ENCODE measurements at places on chromosomes 2 and 18.

- peak; percentile 5 for DNase-seq
Observed at GRCh38 chr18:58046794-58047555, 2.9 kb downstream of the NEDD4L start.

DNA sequence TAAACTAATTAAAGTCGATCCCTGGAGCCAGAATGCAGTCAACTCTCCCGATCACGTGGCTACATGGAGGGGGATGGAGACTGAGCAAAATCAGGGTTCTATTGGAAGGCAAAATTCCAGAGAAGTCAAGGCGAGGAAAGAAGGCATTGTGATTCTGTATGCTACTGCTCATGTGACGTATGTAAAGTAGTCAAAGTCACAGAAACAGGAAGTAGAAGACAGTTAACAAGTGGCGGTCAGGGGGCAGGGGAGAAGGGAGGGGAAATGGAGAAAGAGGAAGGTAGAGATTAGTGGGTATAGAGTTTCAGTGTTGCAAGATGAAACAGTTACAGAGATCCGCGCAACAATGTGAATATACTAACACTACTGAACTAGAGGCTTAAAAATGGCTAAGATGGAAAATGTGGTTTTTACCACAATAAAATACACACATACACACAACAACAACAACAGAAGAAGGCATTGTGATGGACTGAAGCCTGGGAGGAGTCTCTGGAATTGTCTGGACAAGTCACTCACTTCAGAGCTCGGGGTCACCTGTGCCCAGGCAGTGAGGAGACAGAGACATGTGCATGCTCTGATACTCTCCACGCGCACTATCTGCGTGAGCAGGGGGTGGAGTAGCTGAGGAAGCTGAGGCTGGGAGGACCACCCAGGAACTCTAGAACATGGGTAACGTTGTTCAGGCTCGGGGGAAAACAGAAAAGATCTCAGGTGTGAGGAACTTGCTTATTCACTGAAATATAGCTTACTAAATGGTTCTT is 89.9 kb upstream of the CDCA7 start:
- no peak for DNase-seq

DNA sequence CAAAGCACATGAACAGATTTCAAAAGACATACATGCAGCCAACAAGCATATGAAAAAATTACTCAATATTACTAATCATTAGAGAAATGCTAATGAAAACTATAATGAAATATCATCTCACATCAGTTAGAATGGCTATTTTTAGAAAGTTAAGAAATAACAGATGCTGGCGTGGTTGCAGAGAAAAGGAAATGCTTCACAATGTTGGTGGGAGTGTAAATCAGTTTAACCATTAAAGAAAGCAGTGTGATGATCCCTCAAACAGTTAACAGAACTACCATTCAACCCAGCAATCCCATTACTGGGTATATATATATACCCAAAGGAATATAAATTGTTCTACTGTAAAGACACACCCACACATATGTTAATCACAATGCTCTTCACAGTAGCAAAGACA is 117.7 kb upstream of the SETBP1 start:
- DNase-seq = no peak

- DNase-seq = no peak
Observed at GRCh38 chr2:119435081-119435952, 3.7 kb downstream of the TMEM37 start.

DNA sequence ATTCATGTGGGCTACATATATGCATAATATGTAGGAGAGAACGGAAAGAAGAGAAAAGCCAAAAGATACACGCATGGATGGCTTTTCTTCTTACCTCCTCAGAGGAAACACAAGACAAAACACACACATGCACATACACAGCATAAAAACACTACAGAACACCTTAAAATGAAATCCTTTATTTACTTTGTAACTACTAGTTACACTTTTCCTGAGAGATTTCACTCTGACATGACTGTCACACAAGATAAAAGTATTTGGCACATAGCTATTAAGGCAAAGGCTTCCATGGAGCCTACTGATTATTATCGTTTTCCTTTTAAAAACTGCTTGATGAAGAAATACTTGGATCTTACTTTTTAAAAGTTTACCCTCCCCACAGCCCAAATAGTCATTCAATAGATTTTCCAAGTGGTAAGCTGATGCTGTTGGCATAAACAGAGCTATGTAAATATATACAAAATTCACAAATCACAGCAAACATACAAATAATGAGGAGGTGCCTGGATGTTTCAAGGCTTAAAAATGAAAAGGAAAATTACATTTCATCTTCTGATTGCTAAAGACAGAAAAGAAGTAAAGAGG is 8.6 kb downstream of the ZEB2 start:
- DNase-seq = no peak

GRCh38 chr2:33213244-33213643 is 263.2 kb upstream of the RASGRP3 start:
- no peak for DNase-seq

DNA sequence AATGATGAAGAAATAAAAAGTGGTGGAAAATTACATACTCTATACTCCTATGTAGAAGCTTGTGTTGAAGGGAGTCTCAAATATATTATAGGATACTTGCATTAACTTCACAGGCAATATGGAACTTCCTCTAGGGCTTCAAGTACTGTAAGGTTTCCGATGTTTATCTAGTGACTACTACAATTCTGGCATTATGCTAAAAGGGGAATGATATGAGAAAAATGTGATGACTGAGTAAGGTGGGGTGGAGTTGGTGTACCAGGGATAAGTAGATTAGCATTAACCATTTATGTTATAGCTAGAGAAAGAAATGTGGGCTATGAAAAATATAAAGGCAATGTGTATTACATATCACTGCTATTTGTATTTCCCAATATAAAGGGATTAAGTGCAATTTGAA is 229.5 kb downstream of the DCC start:
- DNase-seq = no peak

DNA sequence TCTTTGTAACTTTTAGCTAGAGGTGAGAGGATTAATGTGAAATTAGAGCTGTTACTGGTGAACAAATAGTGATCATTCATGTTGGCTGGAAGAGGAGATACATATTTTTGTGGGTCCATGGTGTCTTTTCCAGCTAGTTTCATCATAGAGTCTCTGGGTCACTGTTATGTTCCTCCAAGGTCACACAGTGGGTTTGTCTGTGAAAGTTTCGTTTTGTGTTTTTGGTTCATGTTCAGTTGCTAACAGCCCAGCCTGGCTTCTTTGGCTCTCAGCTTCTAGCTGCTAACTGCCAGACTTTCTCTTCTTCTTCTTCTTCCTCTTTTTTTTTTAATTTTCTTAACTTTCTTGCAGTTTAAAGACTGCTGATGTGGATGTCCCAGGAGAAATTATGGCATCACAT is 480.0 kb upstream of the SYT4 start:
- no peak for DNase-seq

DNA sequence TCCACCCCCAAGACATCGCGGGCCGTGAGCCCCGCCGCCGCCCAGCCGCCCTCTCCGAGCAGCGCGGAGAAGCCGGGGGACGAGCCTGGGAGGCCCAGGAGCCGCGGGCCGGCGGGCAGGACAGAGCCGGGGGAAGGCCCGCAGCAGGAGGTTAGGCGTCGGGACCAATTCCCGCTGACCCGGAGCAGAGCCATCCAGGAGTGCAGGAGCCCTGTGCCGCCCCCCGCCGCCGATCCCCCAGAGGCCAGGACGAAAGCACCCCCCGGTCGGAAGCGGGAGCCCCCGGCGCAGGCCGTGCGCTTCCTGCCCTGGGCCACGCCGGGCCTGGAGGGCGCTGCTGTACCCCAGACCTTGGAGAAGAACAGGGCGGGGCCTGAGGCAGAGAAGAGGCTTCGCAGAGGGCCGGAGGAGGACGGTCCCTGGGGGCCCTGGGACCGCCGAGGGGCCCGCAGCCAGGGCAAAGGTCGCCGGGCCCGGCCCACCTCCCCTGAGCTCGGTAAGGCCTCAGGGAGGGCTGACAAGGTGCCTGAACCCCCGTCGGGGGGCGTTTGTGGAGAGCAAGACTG is 14.2 kb downstream of the SPEG start:
- no peak for DNase-seq

- DNase-seq = no peak
Observed at GRCh38 chr2:15726321-15727057, 134.8 kb downstream of the DDX1 start.

DNA sequence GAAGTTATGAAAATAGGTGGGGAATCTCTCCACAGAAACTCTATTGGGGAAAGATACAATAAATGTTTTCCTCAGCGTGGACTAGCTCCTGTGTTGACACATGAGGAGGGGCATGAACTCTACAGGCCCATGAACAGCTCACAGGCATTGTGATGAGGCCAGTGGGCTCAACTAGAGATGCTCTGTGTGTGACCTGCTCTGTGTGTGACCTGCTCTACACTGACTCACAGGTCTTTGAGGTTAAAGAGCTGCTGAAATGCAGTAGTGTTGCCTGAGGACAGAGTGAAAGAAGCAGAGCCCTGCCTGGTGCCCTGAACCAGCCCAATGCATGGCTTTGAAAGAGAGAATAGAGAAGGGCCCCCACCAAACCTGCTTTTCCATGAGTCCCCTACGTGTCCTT is 117.6 kb downstream of the MCFD2 start:
- no peak for DNase-seq

DNA sequence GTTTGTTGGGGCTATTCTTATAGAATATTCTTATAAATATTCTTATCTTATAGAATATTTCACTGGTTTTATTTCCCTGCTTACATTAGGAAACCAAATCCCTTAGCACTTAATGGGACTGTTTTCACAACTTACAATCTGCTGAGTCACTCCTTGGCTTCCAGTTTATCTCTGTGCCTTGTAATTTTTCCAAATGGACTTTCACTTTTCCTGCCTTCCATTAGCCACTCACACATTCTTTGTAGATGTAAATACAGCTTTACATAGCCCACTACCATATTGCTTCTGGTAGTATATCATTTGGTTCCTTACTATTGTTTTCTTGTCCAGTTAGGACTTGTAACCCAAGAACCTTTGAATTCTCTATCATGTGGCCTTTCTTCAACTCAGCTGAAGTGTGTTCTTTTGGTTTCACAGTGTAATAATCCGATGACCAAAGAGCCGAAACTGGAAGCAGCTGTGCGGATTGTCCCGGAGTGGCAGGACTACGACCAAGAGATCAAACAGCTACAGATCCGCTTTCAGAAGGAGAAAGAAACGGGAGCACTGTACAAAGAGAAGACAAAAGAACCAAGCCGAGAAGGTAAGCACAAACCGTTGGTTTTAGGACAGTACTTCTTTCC is 96.1 kb downstream of the UGGT1 start:
- no peak for DNase-seq

- DNase-seq = no peak
Observed at GRCh38 chr2:214481204-214481603, 70.3 kb downstream of the VWC2L start.

- peak; percentile 41 for DNase-seq
Observed at GRCh38 chr2:151289972-151290866, 751 bp upstream of the NMI start.

- peak; percentile 61 for DNase-seq
Observed at GRCh38 chr2:65232636-65233035, 5.0 kb downstream of the ACTR2 start.

GRCh38 chr2:195038153-195038552 is 618.9 kb upstream of the SLC39A10 start:
- DNase-seq = no peak

DNA sequence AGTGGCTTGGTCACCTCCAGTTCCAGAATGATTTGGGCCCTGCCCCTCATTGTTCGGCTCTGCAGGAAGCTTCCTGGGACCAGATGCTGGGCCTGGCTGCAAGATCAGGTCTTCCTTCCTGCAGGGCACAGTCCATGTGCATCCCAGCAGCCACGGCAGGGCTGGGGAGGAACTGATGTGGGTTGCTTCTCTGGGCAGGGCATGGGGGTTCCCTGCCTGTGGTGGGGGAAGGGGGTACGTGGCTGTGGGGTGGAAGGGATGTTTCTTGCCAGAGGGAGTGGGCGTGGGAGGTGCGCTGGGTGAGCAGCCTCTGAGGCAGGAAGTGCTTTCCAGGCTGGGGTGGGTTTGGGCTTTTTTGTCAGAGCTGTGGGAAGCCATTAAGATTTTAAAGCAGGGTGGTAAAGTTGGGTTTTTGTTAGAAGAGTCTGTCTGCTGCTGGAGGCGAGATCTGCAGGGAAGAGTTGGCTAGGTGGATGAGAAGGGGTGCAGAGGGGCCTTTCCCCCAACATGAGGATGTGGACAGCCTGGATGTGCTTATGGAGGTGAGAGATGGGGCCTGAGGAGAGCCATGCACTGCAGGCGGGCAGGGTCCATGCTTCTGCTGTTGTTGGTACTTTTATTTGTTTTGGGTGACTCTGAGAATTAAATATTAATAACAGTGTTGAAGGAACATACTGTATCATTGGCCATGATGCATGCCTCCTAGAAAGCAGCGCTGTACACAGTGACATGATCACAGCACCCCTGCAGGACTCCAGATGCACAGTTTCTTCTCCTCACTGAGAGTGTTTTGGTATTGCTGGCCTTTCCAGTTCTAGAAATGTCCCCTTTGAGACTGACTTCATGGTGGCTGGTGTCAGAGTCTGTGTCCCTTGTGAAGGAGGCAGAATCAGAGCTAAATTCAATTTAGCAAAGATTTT is 45.3 kb downstream of the DGKD start:
- DNase-seq = no peak

DNA sequence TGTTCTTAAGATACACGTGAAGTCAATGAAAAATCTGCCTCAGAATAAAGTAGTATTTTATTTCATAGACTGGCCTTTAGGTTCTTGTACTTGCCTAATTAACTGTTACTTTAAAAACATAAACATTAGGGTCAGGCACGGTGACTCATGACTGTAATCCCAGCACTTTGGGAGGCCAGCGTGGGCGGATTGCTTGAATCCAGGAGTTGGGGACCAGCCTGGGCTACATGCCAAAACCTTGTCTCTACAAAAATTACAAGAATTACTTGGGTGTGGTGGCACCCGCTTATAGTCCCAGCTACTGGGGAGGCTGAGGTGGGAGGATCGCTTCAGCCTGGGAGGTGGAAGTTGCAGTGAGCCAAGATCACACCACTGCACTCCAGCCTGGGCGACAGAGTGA is 16.0 kb upstream of the SNORC start:
- peak; percentile 20 for DNase-seq

DNA sequence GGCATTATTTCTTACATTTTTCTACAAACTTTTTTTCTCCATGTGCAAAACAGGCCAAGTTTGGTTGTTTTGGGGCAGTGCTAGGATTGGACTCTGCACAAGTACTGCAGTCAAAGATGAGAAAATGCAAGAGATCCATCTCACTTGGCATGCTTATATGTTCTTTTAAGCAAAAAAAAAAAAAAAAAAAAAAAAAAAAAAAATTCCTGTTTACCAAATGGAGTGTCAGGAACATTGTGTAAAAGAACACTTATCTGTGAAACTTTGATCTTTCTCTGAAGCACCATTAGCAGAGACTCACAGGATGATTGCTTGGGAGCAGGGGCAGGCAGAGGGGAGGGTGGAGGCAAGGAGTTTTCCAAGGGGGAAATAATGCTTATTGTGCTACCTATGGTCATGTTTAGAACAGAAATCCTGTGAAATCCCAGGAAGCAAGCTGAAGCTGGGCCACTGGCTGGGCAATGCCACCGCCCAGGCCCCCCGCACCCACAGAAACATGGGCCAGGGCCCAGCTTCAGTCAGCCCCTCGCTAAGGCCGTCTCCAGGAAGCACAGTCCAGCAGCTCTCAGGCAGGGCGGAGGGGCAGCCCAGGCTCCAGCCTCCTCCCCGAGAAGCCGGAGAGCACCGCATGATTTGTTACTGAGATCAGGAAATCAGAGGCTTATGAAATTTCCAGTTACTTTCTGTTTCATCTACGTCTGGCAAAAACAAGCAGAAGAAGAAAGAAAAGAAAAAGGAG is 229.4 kb downstream of the ZNF516 start:
- no peak for DNase-seq

Measured in RKO (cell line).